Renal pelvis (tissue), 12 donors: ENCODE measurements at places on chromosomes 7 and 10.

- DNase-seq: no peak
Measured at GRCh38 chr10:121048749-121049148, 197.6 kb downstream of the WDR11 start.

- no peak for DNase-seq
Measured at GRCh38 chr7:29606287-29606721, 42.7 kb downstream of the PRR15 start.

DNA sequence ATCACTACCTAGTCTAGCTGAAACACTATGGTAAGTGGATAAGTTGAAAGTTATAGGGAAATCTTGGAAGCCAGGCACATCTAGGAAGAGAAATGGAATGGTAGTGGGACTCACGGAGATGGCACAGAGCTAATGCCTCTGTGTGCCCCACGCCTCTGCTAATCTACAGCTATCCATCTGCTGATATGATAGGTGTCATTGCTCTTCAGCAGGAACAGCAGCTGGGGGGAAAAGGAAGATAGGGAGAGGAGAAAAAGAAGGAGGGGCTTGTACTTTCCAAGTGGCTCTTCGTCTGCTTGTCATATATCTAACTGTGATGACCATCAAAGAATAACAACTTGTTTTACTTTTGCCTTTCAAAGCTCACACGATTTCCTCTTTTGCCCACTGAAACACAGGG is 1199.1 kb upstream of the SORCS1 start:
- DNase-seq: no peak

DNA sequence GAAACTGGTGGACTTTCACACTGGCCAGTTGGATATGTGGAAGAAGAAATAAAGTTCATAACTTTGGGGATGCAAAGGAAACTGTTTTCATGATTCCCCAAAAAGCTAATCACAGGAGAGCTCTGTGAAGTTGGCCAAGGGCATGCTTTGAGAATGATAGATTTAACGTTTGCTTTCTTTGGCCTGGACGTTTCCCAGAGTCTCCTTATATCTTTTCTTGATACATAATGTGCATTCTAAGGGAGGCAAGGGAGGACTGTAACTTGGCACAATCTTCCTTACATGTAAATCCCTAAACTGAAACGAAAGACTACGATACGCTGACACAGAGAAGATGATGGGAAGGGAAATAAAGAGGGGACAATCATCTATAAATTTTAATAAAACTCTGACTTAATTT is 176.5 kb upstream of the INHBA start:
- no peak for DNase-seq

- peak; percentile 16 for DNase-seq
Measured at GRCh38 chr10:26621889-26622711, 75.4 kb upstream of the PDSS1 start.

GRCh38 chr10:71391701-71392100 is 5.0 kb upstream of the CDH23 start:
- no peak for DNase-seq

- no peak for DNase-seq
Measured at GRCh38 chr10:47025253-47025539, 114.0 kb downstream of the PTPN20 start.

- DNase-seq: no peak
Measured at GRCh38 chr7:133561396-133561795, 308.5 kb downstream of the EXOC4 start.

GRCh38 chr7:148958061-148958460 is 70.2 kb downstream of the PDIA4 start:
- no peak for DNase-seq

DNA sequence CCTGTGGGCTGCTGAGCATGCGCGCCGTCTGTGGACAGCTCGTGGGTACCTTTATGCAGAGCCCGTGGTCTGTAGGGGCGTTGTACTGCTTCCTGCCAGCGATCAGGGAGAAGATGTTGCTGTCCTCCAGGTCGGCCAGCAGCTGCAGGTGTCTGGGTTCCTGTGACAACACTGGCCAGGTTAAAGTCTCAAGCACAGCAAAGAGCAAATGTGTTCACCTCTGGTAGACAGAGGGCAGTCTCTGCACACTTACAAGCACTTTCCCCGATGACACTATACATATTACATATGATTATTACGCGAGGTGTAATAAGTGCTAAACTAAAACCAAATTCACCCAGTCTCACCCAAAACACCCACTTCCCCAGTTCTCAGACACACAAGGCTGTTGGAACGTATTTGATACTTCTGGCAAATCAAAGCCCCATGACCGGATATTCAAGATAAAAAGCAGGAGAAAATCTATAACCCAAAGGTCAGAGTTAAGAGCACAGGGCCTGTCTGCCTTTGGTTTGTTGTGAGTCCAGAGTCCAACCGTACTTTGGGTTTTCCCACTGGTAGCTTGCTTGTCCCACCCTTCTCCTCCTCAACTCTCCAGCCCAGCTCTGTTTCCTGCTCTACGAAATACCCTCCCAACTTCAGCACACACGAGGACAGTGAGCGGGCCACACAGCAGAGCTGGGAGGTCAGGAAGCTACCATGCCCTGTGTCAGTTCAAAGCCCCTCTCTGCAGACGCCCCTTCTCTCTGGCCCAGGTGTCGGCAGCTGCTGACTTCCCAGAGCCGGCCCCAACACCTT is 49.7 kb upstream of the DDC start:
- no peak for DNase-seq

- peak; percentile 95 for DNase-seq
Measured at GRCh38 chr10:72215611-72216549, at the start of the genes ANAPC16 and ASCC1. Gene ANAPC16 (plus strand): TSS chr10:72216012. CDS start chr10:72223915, 7,903 bp downstream. Gene ASCC1 (minus strand): TSS chr10:72216276. CDS start chr10:72213298, 2,978 bp downstream.

DNA sequence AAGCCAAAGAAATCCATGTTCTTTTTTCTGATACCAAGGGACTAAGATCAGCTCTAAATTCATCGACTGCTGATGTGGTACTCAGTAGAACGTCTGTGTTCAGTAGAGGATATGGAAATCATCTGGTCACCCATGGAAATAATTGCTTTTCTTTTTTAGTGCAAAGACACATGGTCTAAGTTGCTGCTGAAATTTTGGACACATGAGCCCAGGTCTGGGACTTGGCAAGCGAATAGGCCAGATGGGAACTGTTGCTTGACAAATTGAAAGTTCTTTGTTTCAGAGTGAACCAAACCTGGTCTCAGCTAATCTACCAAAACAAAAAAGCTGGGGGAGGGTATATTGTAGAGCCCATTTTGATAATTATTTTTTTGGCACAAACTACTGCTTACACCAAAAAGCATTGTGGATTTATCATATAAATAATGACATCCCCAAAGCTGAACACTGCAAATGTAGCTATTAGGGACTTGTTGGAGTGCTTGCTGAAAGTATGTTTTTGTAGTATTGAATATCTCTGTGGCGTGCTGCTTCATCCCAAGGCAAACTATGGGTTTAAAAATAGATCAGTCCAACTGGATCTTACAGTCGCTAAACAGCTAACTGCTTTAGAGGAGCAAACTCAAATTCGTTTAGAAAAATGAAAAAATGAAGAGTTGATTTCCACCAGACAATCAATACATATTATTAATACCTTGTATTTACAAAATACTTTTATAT is 144.7 kb downstream of the TRIL start:
- no peak for DNase-seq

- no peak for DNase-seq
Measured at GRCh38 chr10:132130286-132131265, 56.2 kb upstream of the DPYSL4 start.

DNA sequence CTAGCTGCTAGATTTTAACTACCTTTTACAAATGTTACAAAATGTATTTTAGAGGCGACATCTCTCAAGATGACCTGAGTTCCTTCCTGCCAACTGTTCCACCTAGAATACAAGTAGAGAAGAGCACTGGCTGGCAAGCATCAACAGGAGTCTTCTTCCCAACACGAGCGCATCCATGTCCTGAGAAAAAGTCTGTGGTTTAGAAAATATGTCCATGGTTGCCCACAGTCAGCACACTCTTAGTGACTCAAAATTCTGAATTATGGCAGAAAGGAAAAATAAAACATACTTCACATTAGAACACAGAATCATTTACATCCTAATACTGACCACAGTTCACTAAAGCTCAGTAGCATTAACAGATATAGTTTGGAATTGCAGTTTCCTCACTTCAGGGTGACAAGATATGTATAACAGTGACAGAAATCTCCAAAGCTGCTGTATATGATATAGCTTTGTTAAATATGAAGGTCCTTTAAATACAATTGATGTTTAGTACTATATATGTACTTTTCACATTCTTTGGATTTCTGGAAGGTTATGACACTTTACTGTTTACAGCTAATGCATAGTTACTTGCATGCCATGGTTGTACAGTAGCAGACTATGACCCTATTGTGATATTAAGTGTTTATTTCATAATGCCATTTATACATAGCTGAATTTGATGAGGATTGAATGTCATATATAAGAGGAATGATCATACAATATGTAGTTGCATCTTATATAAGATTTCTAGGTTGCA is 327.1 kb downstream of the GFRA1 start:
- no peak for DNase-seq

DNA sequence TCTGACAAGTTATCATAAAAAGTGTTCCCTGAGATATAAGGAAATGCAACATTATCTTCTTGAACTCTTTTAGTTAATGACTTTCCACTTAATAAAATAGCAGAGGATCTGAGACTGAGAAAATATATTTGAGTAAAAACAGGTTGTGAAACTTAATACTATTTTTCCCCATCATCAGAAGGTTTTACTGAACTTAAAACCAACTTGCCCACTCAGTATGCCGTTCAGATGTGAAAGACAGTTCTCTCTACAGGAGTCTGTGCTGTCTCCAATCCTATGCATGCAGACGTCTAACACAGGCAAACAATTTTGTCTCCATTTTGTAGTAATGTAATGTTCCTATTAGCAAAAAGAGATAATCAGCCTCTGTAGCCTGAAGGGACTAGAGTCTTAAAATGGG is 38.2 kb upstream of the CYP2C18 start:
- DNase-seq: no peak

DNA sequence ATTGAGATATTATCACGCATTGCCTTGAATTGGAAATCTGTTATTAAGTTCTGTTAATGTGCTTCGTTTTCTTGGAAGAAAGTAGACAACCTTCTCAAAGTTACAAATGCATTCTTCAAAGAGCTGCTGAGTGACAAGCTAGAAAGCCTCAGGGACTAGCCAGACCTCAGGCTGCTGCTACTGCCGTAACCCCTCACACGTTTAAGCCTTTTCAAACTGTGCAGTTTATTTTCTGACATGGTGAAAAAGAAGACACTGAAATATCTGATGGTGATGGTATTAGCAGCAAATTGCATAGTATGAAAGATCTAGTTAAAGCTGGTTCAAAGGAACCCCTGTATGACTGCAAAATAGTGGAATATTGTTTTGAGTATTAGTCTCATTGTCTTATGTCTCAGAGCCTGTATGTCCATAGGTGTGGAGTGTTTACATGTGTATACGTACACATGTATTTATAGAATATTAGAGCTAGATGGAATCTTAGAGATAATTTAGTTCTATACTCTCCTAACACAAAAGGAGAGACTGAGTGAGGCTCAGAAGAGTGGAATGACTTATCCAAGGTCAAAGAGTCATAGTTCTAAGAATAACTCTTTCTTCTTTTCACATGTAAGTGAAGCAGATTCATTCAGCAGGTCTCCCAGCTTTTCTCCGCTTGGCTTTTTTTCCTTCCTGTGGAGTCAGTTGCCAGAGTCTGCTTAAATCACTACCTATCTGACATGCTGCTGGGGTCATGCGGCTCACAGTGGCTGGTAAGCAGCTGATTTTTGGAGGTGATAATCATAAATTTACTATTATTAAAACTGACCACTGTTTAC is 431.9 kb downstream of the PLXDC2 start:
- no peak for DNase-seq

DNA sequence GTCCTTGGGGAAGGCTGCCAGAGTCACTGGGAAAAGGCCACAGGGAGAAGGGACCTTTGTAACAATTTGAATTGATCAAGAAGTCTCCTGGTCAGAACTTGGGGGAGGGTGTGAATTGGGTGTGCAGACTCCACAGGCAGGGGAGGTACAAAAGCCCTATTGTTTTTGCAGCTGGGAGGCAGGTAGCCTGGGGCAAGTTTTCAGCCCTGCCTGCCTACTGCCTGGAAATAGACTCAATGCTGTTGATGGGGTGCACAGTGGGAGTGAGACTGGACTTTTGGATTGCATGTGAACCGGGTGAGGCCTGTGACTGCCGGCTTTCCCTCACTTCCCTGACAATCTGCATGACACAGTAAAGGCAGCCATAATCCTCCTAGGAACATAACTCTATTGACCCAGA is 947.0 kb downstream of the REEP3 start:
- DNase-seq: no peak

DNA sequence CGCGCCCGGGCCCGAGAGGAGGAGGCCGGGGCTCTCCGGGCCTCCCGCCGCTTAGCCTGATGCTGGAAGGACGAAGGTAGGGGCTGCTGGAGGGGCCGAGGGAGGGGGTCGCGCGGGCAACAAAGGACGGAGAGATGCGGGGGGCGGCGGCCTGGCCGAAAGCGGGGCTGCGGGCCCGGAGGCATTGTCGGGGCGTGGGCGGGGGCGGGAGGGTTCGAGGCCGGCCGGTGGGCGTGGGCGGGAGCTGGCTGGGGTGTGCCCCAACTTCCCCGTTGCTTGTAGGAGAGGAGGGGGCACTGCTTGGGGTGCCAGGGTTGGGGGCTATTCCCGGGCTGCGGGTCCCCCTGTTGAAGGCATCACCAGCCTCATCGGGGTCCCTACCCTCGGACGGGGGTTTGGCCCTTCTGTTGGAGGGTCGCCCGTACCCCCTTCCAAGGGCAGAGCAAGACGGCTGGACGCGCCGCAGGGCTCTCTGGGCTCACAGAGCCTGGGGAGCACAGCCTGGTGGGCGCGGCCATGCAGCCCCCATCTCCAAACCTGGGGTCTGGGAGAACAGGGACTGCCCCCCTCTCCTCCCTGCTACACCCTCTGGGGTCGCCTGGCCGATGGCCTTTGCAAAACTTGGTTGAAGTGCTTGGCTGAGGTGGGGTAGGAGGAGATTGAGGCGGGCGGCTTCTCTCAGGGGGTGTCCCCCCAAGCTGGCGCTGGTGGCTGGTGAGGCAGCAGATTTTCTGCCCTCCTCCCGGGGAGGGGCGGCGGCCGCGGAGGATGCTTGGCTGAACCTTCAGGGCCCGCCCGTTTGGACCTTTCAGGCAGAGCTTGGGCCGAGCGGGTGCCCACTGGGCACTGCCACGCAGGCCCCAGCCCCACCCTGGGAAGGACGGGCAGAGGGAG is 699 bp downstream of the CLIP2 start:
- DNase-seq: no peak

DNA sequence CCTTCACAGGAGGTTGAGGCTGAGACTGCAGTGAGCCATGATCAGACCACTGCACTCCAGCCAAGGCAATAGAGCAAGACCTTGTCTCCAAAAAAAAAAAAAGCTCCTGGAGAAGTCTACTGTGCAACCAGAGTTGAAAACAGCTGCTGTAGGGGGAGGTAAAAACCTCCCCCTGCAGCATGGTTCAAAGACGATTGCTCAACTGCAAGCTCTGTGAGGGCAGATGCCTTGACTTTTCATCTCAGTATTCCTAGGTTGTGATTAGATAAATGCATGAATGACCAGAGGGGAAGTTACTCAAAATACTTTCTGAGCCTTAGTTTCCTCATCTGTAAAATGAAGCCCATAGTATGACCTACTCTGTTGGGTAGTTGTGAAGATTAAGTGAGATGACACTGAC is 25.0 kb upstream of the PPA1 start:
- DNase-seq: no peak

- peak; percentile 86 for DNase-seq
Measured at GRCh38 chr7:74429153-74429747, 24.5 kb upstream of the GTF2IRD1 start.
